Foreskin melanocyte (primary cell): ENCODE measurements at places on chromosomes 6 and 20.

DNA sequence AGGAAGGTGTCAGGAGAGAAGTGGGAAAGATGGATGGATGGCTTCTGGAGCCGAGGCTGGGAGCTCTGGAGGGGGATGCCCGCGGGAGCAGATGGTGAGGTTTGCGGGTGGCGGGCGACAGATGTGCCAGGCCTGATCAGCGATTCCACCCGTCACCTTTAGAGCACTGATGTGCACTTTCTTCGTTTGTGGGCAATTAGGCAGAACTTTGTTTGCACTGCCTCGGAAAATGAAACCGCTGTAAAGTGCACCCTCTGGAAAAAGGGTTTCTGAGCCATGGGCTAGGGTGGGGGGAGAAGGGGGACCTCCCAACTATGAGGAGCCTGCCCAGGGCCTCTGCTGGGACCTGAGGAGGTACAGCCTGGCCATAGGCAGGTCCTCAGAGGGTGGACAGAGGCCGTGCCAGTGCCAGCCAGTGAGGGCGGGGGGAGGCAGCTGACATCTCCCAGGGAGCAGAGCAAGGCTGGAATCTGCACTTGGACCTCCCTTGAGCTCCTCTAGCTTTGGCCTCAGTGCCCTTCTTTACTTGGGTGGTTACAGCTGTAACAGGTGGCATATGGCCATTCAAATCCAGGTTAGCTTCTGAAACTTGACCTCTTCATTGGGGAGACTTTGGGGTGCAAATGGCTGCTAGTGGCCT, 58.7 kb downstream of the CD40 start:
- DNase-seq: no peak

DNA sequence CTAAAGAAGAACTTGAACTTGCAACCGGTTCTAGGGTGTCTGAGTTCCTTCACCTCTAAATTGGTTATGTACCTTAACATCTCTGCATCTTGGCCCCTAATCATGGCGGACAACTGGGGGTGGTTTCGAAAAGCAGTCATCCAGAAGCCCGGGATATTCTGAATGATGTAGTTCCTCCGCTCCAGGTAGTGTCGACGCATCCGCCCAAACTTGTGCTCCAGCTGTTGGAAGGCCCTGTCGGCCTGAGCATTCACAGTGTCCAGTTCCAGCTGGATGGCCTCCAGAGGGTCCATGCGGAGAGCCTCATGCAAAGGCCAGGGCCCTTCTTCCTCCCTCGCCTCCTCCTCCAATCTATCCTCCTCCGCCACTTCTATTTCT, 887 bp downstream of the TSPYL1 start:
- DNase-seq: no peak

DNA sequence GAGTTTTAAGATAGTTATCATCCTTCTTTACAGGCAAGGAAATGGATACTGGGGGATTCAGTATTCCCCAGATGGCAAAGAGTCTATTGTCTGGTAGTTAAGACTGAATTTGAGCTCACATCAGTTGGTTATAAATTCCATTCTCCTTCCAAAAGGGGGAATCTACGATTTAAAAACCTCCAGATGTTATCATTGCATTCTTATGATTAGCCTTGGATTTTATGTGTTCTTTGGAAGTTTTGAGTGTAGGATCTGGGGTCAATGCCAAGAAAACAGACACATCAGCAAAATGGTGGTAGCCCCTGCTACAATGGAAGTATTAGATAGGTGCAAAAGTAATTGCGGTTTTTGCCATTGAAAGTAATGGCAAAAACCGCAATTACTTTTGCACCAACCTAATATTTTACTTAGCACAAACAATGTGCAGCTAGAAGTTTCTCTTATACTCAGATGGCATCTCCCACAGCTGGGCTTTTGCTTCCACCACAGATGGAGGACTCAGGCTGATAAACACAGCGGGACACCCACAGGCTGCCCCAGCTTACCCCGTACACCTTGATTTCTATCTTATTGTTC, 168.2 kb upstream of the RIN2 start:
- no peak for DNase-seq

- DNase-seq: no peak
These were observed 18.6 kb upstream of the CST3 start for GRCh38 chr20:23656372-23656771.

DNA sequence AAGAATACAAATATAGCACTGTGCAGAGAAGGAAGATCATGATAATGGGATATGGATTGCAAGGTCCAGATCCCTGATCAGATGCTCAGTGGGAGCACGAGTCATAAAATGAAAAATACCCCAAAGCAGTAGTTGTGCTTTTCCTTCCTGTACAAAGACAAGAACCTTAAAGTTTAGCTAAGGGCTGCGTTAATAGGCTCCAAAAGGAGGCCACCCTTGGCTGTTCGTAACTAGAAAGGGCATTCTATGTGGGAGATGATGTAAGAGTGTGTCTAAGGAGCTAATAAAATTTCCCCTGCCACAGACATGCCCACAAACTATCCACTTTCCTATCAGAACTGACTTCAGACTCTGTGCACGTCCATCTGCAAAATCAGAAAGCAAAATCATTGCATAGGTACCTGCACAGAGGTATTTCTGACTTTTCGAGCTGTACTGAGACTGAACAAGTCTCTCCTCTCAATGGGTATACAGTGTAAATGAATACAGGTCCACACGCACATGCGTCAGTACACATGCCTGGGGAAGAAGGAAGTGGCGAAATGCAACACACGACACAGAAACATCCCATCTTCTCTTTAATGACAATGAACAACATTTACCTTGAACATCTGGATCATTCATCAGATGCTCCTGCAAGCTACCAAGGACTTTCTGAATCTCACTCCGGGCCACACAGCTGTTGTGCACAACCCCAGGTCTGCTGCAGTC, 16.9 kb upstream of the ANKRD60 start:
- DNase-seq: peak; percentile 89

- peak; percentile 65 for DNase-seq
These were observed 1197.7 kb upstream of the CITED2 start for GRCh38 chr6:140572129-140572528.

DNA sequence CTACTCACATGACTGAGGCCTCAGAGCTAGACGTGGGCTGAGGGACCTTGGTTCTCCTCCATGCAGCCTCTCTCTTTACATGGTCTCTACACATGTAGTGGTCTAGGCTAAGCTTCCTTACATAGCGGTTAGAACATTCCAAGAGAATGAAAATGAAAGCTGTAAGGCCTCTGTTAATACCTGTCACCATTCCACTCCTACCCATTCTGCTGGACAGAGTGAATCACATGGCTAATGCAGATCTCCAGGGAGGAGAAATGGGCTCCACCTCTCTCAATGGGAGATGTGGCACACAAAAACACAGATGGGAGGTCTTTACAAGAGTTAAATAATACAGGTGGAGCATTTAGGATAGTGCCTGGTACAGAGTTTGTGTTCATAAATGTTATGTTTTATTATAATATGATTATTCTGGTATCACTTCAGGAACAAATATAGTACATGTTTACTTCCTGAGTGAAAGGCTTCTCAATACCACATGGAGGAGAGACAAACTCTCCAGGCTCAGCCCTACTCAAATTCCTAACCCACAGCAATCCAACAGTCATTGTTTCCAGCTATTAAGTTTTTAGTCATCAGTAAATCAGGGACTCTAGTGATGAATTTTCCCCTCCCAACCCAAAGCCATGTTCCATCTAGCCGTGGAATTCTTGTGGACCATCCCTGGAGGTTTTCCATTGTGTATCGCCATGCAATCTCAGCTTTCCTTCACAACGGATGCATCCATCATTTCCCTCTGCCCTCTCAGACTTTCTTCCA, 57.9 kb downstream of the ISM1 start:
- DNase-seq: no peak

DNA sequence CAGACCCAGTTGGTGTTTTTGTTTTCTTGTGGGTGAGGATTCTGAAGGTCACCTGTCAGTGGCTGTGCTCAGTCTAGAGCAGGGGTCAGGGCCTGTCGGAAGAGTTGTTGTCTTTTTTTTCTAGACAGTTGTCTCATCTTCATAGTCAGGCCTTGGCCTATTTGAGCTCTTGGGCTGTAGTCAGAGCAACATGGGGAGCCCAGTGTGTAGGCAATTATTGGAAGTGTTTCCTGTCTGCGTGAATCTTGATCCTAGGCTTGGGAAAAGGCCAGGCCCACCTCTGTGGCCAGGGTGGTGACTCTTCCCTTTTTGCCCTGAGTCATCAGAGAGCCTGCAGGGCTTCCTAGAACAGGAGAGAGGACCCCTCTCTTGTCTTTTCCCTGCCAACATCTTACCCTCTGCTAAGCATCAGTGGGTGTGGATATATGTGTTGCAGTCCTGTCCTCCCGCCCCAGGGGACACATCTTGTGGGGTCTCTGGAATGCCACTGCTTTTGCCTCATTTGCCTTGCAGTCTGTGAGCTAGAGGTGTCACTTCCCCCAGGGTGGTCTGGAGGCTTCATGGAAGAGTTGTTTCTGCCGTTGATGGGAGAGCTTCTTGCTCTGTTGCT, 11.4 kb downstream of the TJAP1 start:
- no peak for DNase-seq

DNA sequence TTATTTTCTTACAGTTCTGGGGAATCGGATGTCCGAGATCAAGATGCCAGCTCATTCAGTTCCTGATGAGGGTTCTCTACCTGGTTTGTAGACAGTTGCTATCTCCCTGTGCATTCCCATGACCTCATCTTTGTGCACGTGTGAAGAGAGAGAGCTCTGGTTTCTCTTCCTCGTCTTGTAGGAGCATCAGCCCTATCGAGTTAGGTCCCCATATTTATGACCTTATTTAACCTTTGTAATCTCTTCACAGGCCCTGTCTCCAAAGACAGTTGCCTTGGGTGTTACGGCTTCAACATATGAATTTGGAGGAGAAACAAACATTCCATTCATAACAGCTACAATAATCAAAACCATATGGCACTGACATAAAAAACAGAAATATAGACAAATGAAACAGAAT, 455.3 kb downstream of the HACE1 start:
- DNase-seq: no peak

GRCh38 chr20:35458388-35458787, 3.0 kb downstream of the CEP250 start:
- DNase-seq: no peak

DNA sequence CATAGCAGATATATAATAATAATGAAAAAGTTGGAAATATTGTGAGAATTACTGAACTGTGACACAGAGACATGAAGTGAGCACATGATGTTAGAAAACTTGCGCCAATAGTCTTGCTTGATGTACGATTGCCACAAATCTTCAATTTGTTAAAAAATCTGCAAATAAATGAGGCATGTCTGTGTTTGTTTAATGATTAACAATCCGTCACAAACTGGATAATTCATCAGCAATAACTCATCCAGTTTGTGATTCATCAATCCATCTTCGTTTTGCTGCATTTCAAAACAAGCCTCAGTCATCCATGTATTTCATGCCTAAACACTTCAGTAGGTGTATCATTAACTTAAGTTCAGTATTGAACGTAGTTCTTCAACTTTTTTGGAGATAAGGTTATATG, 25.5 kb upstream of the SMIM26 start:
- DNase-seq: no peak

DNA sequence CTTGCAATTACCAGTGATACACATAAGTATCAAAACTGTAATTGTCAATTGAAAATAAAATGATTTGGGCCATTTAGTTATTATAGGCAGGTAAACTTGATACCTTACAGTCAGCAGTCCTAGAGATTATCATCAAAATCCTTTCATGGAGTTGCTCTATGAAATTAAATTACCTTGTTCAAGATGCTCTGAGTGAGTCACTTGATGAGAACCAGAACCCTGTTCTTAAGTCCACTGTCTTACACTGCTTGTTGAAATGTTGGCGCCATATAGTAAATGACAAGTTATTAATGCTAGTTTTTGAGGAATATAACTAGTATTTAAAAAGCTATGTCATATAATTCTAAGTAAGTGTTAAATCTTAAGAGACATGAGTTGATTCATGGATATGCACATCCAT, 37.2 kb upstream of the BAG2 start:
- DNase-seq: no peak

DNA sequence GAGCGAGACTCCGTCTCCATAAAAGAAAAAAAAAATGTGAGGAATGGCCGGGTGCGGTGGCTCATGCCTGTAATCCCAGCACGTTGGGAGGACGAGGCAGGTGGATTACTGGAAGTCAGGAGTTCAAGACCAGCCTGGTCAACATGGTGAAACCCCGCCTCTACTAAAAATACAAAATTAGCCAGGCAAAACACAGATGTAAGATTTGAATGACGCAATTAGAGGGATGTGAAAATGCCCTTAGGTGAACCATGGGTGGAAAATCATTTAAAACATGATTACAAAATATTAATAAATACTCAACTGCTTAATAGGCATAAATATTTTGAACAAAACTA, 20.9 kb downstream of the COL9A3 start:
- no peak for DNase-seq

DNA sequence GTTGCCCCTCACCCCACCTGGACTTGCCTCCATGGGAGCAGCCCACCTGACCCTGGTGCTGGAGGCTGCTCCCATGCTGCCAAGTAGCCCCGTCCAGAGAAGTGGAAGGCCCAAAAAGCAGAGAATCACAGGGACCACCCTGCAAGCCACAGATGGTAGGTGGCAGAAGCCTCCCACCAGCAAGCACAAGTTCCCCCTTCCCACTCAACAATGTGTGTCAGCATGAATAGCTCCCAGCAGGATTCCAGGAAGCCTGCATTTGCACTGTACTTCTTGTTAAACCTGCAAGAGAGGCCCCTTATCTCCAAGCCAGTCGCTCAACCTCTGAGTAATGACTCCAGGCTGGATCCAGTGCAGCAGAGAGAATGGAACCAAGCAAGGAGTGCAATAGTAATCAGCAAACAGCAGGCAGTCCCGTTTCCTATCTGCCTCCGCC, 180.8 kb upstream of the CST7 start:
- no peak for DNase-seq

- DNase-seq: no peak
These were observed 25.4 kb upstream of the KCNB1 start for GRCh38 chr20:49507741-49508434.

DNA sequence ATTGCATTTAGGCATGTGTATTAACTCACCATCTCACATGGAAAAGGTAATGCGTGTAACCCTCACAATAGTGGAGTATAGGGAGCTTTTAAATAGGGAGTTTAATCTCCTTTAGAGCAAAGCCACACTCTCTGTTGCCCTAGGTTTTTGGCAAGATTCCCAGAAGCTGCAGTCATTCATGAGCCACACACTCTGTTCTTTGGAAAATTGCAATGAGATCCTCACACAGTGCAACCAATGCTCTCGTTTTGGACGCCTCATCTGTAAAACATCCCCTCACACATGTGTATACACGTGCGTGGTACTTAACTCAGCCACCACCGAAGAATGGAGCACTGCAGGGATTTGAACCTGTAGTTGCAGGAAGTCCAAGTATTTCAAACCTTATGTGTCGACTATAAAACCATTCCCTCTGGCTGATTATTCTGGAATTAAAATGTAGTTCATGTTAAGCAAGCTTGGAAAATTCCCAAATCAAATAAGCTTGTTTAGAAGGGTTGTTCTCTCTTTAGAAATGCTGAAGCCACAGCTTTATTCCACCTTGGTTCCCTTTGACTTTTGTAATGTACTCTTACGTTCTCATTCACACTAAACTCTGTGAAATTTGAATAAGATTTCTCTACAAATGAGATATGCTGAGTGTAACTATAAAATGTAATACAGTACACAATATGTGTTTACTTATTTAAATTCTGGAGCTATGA, 489.8 kb upstream of the MANEA start:
- peak; percentile 18 for DNase-seq

GRCh38 chr6:116842459-116842858, 13.6 kb upstream of the GPRC6A start:
- no peak for DNase-seq
